HAP-1 (cell line): ENCODE measurements at places on chromosomes 2 and 18.

DNA sequence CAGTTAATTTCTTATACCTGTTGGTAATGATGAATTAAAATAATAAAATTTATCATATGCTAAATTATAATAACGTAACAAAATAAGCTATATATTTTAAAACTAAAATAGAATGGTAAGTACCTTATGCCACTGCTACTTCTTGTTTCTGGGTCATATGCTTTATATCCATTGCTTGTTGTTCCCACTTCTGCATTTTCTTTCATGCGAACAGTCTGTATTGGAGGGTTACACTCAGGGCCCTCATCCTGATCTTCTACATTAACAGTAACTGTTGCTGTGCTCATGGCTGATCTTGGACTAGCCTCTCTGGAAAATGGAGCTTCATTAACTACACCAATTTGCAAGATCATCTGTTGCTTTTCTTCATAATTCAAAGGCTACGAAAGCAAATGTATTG, 22.2 kb downstream of the DSC2 start:
- no peak for DNase-seq

- DNase-seq, result no peak
These were observed 230.7 kb downstream of the RND3 start for GRCh38 chr2:150256736-150257135.

- no peak for DNase-seq
These were observed 11.3 kb downstream of the TTLL4 start for GRCh38 chr2:218721934-218722333.

DNA sequence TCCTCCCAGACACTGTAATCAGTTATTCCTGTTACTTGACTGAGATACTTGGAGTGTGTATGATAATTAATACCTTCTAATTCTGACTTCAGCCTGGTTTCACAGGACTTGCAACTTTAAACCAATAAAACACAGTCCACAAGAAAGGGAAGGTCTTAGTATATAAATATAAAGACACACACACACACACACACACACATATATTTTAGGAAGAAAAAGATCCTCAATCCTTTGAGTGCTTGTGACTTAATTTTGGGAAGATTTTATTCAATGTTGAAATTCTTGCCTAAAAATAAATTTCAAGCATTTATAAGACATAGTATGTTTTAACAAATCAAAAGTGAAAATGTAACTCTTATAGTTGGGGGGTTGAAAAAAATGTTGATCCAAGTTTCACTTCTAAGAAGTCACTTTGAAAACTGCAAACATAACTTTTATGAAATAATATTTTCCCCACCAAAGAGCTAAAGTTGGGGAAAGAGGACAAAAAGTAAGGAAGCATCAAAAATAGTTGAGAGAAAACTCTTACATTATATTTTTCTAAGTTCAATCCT, 824 bp upstream of the VPS54 start:
- DNase-seq, result no peak

DNA sequence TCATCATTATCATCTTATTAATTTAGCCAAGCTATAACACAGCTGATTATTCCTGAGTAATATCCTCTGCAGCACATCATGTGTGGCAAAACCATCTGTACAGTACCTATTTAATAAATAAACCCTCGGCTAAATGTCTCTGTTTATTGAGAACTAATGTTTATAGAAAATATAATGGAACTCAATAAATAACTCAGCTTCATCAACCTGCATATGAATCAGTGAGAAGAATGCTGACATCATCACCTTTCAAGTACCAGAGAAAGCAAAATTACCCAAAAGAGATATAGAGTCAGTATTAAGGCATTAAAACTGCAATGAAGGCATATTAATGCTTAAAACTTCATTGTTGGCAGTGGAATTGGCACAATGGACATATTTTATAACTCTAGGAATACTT, 558.3 kb downstream of the PLCL1 start:
- DNase-seq, result no peak

GRCh38 chr18:22974707-22975106, 41.6 kb downstream of the RBBP8 start:
- DNase-seq, result no peak

GRCh38 chr2:198309673-198310280, 505.4 kb downstream of the PLCL1 start:
- DNase-seq, result peak; percentile 27

DNA sequence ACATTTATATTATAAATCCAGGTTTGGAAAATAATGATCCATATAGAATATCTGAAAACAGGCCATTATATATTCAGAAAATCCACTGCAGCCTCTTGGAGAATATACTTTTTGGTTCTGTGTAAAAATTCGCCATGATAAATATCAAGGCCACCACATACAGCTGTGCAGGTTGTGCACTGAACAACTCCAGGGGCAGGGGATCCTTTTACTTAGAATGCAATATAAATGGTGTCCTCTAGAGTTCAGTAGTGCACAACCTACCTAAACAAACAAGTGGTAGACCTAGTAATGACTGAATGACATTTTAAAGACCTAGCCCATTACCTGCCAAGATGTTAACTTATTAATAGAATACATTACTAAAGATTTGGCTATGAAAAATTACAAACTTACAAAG, 22.4 kb downstream of the MOGAT1 start:
- DNase-seq, result no peak

DNA sequence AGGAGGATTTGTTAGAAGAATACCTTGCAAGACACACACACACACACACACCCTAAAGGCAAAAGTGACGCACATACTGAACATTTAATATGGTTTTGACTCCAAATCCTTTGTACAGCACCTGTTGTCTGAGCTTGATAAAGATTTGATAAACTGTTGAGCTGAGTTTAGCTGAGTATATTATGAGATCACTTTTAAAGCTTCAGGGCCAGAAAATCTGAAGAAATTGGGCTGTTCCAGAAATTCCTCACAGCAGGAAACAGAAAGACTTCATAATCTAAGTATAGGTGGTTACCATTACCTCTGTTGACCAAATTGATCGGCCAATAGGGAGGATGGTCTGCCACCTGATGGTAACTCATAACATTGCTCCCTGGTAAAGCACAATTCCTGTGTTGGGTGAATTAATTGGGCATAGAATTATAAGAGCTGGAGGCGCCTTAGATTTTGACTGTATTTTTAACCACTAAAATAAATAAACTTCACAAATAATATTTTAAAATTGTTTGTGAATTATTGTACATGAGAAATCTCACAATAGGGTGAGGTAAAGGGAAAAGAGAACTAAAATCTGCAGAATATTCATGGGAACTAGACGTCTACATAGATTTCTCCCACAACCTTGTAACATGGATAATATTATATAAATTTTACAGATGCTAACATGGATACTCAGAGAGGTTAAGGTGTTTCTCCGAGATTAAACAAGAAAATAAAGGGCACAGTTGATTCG, 21.8 kb upstream of the RPIA start:
- peak; percentile 32 for DNase-seq

DNA sequence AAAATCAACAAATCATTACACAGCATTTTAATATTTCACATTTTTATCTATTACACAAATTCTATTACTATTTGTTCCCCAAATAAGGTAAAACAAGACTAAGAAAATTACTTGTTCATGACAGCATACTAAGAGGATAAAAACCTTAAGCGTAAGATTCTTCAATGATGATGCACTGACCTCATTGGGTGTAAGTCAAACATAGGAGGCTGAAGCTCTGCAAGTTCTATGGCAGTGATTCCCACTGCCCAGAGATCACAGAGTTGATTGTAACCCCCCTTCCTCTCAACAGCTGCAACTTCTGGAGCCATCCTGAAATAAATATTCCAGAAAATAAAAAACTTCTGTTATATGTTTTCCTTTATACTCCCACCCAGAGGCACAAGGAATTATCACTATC, 82.2 kb upstream of the CDKL4 start:
- DNase-seq, result no peak

- DNase-seq, result no peak
These were observed 672.9 kb upstream of the ACVR2A start for GRCh38 chr2:147171941-147172340.

GRCh38 chr2:11160256-11160655, 5.0 kb downstream of the SLC66A3 start:
- DNase-seq, result no peak

- no peak for DNase-seq
These were observed 188.4 kb upstream of the GYPC start for GRCh38 chr2:126467367-126468054.

GRCh38 chr2:1976728-1977416, 232.6 kb upstream of the PXDN start:
- DNase-seq, result no peak

DNA sequence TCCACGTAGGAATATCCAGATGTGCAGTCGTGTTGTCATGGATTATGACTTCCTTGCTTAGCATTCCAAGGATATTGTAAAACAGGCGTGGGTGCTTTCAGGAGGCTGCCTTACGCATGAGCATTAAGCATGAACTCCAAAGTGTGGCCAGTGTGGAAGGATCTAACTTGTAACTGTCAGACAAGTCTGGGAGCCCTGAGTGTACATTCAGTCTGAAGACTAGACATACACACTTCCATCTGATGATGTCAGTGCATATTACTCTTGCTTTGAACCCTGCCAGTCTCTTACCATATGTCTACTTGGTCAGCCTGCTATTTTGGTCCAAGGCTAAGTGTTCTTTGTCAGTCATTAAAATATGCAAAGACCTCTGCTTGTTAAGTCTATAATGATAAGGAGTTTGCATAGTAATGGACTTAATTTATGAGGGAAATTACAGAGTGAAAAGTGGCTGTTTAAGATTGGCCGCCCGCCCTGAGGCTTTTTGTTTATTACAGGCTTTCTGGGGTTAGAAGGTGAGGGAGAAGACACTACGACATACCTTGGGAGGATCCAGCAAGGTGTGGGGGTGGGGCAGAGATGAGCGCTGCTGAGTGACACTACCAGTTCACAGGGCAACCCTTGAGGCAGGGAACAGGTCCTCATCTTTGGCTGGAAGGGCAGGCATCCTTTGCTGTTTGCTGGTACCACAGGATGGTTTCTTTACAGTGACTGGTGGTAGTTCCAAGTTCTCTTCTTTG, 48.3 kb downstream of the CABLES1 start:
- DNase-seq, result peak; percentile 86

GRCh38 chr2:231287696-231288095, 89.3 kb downstream of the ARMC9 start:
- DNase-seq, result no peak
